ENCODE measurements at places on chromosomes 13 and 19. TPM values are rescaled to one million over a fixed set of nuclear protein-coding genes. Genes with fewer than 3 reads are reported as not detected.

The MCEMP1 gene
- total RNA-seq: 1.7 TPM

The ADGRE2 gene
- 1.3 TPM for total RNA-seq

The TEKTIP1 gene
- total RNA-seq: not detected

The KIR3DL1 gene
- total RNA-seq: not detected

The NPAS1 gene
- total RNA-seq: 1.0 TPM

The CASP14 gene
- not detected for total RNA-seq

The IZUMO2 gene
- not detected for total RNA-seq

The ZNF541 gene
- 0.22 TPM for total RNA-seq

The CYP2A6 gene
- total RNA-seq: not detected

GRCh38 chr13:40682449-40683240 lies 16.2 kb upstream of the FOXO1 start:
- no peak for DNase-seq

GRCh38 chr19:30023330-30023729 lies 81.3 kb downstream of the URI1 start:
- no peak for DNase-seq

GRCh38 chr13:72745260-72745659 lies 17.5 kb downstream of the BORA start:
- DNase-seq: no peak

DNA sequence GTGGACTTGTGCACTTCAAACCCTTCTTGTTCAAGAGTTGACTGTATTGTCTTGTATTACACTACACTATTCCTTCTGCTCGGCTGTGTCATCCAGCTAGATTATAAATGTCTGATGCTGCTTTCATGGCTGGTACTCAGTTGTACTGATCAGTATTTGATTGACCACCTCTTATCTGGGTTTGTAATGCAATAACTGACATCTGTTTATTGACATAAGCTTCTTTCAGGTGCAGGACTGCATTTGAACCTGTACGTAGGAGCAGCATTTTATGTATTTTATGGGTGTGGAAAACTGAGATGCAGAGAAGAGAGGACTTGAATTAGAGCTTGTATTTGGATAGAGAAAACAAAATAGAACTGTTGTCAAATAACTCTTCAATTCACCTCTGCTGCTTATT lies 309.2 kb downstream of the FGF9 start:
- DNase-seq: peak; percentile 24

DNA sequence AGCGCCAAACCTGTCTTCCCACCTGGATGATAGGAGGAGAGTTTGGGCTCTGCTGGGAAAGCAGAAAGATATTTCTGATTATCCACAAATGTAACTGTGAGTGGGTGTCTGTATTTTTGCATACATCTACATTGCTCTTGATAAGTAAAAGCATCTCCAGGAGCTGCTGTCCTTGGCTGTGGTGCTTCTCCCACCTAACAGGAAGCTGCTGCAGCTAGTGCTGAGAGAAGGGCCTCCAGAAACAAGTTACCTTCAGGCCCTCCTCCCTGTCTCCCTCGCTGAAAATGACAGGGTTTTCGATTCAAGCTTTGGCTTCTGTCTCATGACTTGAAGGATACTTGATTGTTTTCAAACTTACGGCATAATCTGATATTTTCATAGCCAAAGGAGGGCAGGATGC lies 90.1 kb downstream of the FOXO1 start:
- no peak for DNase-seq

- no peak for DNase-seq
Measured at GRCh38 chr13:23411220-23411619, 22.3 kb downstream of the SACS start.

- DNase-seq: no peak
Measured at GRCh38 chr19:2475018-2475701, 767 bp upstream of the GADD45B start.

DNA sequence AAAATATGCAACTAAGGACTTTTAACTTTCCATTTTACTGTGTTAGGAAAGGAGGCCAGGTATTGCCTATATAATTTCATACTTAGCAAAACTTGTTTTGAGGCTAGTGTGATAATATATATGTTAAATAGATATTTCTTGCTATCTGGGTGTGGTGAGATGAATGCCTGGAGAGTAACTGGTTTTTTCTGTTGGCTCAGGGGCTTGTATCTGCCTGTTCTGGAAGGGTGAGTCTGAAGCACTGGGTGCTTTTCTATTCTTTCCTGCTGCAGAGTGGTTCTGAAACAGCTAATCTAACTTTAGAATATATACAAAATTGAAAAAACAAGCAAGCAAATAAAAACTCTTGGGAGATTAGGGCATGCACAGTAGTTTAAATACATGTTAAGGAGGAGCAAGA lies 64.6 kb upstream of the MYCBP2 start:
- no peak for DNase-seq

- no peak for DNase-seq
Measured at GRCh38 chr13:34634448-34634847, 307.6 kb upstream of the NBEA start.

- no peak for DNase-seq
Measured at GRCh38 chr19:39351537-39352064, 9.4 kb downstream of the SAMD4B start.

GRCh38 chr13:78521091-78521490 lies 82.3 kb downstream of the POU4F1 start:
- no peak for DNase-seq

DNA sequence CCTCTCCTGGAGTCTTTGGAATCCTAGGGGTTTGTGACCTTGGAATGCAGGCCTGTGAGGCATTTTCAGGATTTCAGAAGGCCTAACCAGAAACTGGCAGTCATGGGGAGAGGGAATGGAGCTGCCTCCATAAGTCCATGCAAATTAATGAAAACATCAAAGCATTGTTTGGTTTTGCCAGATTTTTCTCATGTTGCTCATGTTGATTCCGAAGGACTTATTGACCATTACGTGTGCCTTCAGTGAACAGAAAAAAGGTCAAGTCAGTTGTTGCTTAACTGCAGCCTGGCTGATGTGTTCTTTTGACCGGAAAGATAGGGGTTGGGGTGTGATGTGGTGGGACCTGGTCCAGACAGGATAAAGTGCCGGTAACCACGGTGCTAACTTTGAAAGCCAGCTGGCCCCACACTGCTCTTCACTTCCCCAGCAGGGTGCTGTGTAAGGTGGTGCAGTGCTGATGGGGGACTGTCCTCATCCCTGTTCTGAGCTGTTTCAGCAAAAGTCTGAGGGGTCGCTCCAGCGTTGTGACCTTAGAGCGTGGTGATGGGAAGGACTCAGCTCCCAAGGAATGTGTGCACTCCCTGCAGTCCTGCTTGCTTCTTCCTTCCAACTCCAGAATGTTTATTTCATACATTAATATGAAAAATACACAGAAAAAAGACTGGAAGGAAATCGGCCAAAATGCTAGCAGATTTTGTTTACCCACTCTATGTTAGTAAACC lies 3.5 kb downstream of the RNF113B start:
- DNase-seq: no peak

DNA sequence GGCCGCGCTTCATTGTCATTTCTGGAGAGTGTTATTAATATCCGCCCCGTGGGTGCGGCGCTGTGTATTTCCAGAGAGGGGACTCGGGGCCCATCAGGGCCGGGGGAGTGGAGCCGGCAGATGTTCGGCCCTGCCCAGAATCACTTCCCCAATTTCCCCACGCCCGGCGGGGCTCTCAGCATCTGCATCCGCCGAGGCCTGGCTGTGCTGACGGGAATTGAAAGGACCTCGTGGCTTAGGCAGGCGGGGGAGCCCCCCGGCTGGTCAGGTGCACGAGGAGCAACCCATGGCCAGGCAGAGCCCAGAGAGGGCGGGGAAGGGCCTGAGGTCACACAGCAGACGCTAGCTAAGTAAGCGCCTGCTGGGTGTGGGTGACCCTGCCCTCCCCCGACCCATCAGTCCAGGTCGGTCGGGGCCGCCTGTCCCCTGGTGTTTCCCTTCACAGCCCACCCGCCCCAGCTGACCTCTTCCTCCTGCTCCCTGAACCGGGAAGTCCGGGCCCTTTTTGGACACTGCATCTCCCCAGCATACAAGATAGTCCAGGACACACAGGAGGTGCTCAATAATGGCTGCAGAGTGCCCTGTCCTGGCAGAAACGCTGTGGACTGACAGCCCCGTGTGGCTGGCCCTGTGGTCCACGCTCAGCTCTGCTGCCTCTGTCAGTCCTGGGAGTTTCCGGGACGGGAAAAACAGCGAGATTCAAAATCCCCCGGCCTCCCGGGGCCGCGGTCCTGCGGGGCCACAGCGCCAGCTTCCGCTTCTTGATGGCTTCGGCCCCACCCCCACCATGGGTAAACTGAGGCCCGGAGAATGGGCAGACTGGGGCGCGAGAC lies 22.1 kb downstream of the ARID3A start:
- no peak for DNase-seq

DNA sequence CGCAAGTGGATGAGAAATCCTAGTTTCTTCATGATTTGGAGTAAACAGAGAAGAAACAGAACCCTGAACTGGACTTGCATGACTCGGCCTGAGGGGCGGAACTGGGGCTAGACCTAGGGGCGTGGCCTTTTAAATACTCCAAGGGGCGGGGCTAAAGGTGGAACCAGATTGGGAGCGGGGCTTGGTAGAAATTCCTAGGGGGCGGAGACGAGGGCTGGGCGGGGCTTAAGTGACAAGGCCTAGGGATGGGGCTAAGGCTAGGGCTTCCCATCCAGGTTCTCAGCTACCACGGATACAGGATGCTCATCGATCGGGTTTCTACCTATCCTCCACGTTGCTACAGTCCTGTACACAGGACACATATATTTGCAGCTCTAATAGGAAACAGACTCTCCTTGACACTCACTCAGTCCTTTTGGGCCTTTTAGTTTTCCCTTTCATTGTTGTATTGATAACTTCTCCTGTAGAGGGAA lies 372 bp upstream of the ZNF699 start:
- peak; percentile 87 for DNase-seq

DNA sequence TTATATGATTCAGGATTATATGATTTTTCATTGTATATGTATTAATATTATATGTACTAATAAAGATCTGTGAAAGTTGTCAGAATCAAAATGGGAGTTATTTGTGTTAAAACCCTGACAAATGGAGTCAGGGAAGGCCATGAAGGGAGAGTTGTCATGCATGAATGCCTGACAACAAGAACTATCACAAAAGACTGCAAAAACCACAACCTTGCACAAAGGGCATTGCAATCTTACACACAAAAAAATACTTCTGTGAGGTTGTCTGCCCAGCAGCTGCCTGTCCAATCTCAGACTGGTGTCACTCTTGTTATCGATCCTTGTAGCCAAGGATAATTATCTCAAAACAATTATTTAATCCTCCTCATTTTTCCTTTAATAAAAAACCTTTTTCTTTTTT lies 21.2 kb upstream of the RBM26 start:
- no peak for DNase-seq

DNA sequence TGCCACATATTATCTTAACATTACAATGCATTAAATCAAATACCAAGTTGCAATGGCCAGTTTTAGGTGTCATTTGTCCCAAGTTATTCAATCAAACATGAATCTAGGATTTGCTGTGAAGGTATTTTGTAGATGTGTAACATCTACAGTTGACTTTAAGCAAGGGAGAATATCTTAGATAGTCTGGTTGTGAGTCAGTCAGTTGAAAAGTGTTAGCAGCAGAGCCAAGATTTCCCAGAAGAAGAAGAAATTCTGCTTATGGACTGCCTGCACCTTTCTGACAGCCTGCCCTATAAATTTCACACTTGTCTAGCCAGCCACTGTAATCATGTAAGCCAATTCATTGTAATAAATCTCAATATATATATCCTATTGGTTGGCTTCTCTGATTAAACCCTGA lies 41.3 kb upstream of the INTS6 start:
- no peak for DNase-seq

- no peak for DNase-seq
Measured at GRCh38 chr13:67184247-67184646, 45.9 kb downstream of the PCDH9 start.

- no peak for DNase-seq
Measured at GRCh38 chr13:23561261-23561660, 9.0 kb upstream of the TNFRSF19 start.

DNA sequence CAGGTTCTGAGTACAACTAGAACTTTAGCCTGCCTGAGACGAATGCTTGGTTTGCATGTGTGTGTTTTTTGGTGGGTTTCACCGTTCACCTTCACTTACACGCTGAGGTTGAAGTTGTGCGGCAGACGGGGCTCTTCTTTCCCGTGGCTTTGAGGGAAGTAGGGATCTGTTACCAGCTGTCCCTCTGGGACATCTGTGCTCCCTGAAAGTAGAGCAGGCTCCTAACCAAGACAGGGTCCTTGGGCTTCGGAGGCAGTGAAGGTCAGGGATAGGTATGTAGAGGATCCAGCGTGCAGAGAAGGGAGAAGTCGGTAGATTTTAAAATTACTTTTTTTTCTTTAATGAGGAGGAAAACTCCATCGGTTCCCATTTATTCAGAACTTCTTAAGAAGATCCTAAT lies 48.7 kb downstream of the ZNF536 start:
- no peak for DNase-seq

- no peak for DNase-seq
Measured at GRCh38 chr13:29530901-29531300, 64.6 kb downstream of the SLC7A1 start.

GRCh38 chr13:113063091-113063491 lies 42.5 kb upstream of the F7 start:
- DNase-seq: no peak

GRCh38 chr19:54207983-54208783 lies 7.5 kb downstream of the RPS9 start:
- DNase-seq: no peak

DNA sequence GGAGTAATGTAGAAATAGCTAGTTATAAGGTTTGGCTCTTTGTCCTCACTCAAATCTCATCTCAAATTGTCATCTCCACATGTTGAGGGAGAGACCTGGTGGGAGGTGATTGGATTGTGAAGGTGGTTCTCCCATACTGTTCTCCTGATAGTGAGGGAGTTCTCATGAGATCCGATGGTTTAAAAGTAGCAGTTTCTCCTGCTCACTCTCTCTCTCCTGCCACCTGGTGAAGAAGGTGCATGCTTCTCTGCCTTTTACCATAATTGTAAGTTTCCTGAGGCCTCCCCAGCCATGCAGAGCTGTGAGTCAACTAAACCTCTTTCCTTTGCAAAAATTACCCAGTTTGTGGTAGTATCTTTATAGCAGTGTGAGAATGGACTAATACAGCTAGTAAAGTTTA lies 849.4 kb downstream of the DACH1 start:
- no peak for DNase-seq

DNA sequence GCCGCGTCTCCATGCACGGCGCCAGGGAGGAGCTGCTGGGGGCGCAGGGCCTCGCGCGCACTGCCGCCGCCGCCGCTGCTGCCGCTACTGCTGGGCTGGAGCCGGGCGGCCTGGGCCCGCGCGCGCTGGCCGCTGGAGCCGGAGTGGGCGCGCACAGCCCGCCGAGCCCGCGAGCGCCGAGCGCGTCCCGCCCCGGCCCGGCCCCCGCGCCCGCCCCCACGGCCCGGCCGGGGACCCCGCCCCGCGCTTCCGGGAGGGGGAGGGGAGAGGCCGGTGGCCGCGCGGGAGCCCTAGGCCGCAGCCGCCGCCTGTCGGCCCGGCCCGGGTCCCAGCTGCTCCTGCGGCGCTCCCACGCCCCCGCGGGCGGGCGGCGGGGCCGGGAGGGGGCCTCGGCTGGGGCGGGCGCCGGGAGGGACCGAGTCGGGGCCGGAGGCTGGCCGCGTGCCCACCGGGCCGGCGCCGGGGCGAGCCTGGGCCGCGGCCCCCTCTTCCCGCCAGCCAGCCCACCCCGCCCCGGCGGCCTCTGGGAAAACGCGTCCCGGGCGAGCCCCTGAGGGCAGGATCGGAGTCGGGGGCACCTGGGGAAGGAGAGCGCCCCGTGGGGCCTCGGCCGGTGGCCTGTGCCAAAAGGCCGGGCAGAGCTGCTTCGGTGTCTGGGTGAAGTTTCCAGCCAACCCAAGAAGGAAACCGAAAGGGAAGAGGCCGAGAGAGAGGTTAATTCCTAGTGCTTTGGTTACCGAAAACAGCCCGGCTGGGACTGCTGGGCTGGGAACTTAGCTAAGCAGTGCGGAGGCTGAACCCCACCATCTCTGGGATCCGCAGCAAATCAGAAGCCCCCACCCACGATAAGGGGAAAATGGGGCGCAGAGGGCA lies at the start of gene STK24:
Gene STK24, minus strand, starts transcription at position 145 of the 873 bp plus-strand sequence. CDS start 321 bp downstream, outside the sequence.
- DNase-seq: peak; percentile 62

Measured in spinal cord (tissue), 10 donors.